CD8-positive, alpha-beta memory T cell (primary cell): ENCODE measurements at places on chromosomes 12 and 14. TPM values are rescaled to one million over a fixed set of nuclear protein-coding genes. Genes with fewer than 3 reads are reported as not detected.

KLHDC1 gene
- 2.0 TPM for total RNA-seq

BDKRB2 gene
- not detected for total RNA-seq

SERPINA5 gene
- not detected for total RNA-seq

PSMB5 gene
- total RNA-seq: 186 TPM

STON2 gene
- total RNA-seq: not detected

EML5 gene
- total RNA-seq: 3.2 TPM

FICD gene
- 5.9 TPM for total RNA-seq

DTX1 gene
- total RNA-seq: 2.0 TPM

KRT80 gene
- total RNA-seq: not detected

LMO3 gene
- not detected for total RNA-seq

IRAK3 gene
- total RNA-seq: 0.13 TPM

CLECL1 gene
- total RNA-seq: 4.7 TPM

OR10A7 gene
- total RNA-seq: not detected

SLC4A8 gene
- total RNA-seq: 2.2 TPM

KRT83 gene
- total RNA-seq: not detected

LRP10 gene
- 33.4 TPM for total RNA-seq

EEF1AKMT3 gene
- total RNA-seq: 3.9 TPM

KCNC2 gene
- not detected for total RNA-seq

SDS gene
- 0.18 TPM for total RNA-seq

TOMM20L gene
- total RNA-seq: not detected

CCDC198 gene
- not detected for total RNA-seq

LBHD2 gene
- total RNA-seq: not detected

PLEKHD1 gene
- total RNA-seq: not detected

MUCL1 gene
- not detected for total RNA-seq

SYCP3 gene
- total RNA-seq: 0.27 TPM
